ENCODE measurements at places on chromosomes 12 and 14.

DNA sequence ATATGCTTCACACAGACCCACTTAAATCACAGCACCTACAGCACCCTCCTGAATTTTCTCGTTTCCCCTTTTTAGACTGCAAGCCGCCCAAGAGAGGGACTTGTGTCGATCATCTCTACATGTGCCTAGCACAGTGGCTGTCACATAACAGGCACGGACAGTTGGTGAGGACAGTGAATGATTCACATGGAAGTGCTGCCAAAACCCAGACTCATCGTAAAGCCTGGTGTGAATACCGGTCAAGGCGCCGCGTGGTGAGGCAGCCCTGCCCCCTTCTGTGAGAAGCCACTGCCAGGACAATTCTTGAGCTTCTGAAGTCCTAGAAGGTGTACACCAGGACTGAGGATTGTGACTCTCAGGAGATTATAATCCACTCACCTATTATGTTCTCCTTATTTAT is 44.3 kb downstream of the ATG2B start:
- no peak for DNase-seq

GRCh38 chr14:76651410-76652055 is 109.7 kb upstream of the VASH1 start:
- DNase-seq = no peak

- no peak for DNase-seq
Measured at GRCh38 chr12:20885116-20885515, 74.6 kb downstream of the SLCO1B3 start.

- DNase-seq = no peak
Measured at GRCh38 chr14:100334904-100335303, 11.8 kb downstream of the SLC25A47 start.

- no peak for DNase-seq
Measured at GRCh38 chr12:128267651-128268378, 845 bp downstream of the TMEM132C start.

DNA sequence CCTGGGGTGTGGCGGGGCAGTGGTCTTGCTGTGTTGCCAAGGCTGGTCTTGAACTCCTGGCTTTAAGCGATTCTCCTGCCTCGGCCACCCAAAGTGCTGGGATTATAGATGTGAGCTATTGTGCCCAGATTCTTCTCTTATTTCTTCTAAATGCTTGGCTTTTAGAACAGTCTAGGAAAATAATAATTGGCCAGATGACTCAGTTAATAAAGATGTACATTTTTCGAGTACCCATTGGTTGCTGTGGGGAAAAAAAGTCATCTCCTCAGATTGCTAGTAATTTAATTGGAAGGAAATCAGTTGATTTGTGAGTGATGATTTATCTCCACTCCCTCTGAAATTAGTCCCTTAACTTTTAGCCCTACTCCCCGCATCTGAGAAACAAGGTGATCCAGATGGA is 45.5 kb downstream of the CHST11 start:
- peak; percentile 28 for DNase-seq

GRCh38 chr12:115953450-115953849 is 324.0 kb downstream of the MED13L start:
- DNase-seq = no peak

DNA sequence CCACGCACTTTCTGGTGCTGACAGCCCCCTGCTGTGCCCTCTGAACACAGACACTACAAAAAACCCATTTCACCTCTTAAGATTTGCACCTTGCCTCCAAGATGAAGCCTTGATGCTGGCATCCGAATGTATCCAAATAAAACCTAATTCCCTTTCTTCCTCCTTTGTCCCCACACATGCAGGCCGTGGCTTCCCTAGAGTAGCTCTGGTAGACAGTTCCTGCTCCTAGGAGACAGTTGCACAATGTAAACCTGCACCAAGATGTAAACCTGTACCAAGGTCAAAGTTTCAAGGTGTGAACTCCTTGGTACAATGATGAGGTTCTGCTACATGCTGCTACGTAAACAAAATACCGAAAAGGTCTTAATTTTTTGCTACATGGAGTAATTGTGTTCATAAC is 625 bp upstream of the ABHD12B start:
- DNase-seq = no peak

DNA sequence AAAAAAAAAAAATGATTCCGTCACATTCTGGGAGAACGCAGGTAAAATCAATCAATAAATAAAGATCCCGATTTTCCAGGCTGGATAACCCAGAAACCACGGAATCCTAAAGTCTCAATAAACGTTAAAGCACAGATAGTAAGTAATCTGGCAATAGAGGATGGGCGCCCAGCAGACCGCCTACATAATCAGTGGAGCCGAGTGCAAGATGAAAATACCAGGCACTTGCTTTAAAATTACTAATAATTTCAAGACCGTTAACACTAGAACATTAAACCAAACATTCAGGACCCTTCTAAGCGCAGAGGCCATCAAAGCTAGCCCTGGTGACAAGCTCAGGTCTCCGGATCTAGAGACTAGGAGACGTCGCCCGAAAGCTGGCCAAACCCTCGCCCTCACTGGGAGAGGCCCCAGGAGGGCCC is 1.2 kb upstream of the DCAF11 start:
- no peak for DNase-seq

- no peak for DNase-seq
Measured at GRCh38 chr12:124194893-124195566, 99.9 kb upstream of the RFLNA start.

DNA sequence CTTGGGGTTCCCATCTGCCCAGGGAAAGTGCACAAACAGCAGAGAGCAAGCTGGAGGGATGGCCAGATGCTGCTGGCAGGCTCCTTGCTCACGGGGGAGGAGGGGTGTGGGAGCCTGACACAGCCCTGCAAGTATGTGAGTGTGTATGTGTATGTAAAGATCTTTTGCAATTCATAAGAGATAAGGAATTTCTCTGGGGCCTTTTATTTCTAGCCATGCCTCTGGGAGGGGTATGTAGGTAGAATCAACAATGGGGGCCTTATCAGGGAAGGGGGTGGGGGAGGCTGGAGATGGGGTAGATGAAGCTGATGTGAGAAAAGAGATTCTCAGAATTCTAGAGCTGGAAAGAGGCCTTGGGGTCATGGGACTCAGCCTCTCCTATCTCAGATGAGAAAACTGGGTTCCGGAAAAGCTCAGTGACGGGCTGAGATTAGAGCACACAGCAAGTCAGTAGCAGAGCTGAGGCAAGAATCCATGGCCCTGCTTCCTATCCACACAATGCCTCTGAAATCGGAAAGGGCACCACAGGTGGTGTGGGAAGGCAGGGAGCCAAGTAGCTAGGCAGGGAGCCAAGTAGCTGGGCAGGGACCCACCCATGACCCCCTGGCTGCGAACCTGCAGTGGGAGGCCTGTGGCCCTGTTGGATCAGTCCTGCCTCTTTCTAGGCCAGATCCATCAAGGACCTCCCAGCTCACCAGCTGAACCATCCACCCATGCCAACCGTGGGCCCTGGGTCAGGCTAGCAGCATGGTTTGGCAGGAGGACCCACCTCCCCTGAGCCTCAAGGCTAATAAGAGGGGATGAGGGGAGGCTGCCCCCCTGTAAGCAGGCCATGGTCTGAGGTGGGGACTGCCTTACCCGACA is 54.7 kb downstream of the PLEKHG3 start:
- DNase-seq = peak; percentile 92

- DNase-seq = no peak
Measured at GRCh38 chr12:131536337-131536736, 174.6 kb upstream of the SFSWAP start.

- DNase-seq = peak; percentile 47
Measured at GRCh38 chr12:42969355-42969754, 379.8 kb upstream of the PRICKLE1 start.

DNA sequence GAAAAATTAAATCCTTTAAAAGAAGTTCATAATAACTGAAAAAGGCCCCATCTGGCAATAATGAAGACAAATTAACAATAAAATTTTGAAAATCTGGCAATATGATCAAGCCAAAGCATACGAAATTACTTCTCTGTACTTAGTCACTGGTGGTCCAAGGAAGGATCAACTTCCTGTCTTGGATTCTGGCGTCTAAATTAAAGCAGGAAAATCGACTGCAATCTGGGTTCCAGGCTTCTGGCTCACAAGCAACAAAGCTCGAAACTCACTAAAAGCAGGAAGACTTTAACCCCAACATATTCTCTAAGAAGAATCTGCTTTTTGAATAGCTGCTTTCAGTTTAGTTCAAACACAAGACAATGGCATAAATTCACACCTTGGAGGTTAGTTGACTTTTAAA is 49.7 kb downstream of the LRIG3 start:
- peak; percentile 41 for DNase-seq

GRCh38 chr12:86662464-86662863 is 406.3 kb upstream of the MGAT4C start:
- DNase-seq = no peak

DNA sequence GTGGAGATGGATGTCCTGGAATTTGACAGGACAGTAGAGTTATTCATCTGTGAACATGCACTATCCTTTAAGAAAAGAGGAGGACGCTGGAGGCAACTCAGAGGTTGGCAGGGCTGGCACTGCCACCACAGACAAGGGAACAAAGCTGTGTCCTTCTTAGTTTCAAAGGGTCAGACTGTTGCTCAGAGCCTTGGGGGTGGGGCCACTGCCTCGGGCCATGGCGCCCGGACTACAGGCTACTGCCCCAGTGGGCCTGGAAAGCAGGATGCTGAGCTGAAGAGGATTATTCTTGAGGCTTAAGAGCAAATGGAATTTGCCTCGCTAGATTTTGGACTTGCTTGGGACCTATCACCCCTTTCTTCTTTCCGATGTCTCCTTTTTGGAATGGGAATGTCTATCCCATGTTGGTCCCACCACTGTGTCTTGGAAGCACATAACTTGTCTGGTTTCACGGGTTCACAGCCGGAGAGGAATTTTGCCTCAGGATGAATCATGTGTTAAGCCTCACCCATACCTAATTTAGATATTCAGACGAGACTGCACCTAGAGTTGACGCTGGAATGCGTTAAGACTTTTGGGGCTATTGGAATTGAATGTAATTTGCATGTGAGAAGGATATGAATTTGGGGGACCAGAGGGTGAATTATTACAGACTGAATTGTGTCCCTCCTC is 114.8 kb upstream of the RFLNA start:
- DNase-seq = peak; percentile 66

- no peak for DNase-seq
Measured at GRCh38 chr12:90166671-90167070, 458.0 kb upstream of the ATP2B1 start.

- DNase-seq = no peak
Measured at GRCh38 chr12:62434494-62435302, 31.9 kb upstream of the MON2 start.

DNA sequence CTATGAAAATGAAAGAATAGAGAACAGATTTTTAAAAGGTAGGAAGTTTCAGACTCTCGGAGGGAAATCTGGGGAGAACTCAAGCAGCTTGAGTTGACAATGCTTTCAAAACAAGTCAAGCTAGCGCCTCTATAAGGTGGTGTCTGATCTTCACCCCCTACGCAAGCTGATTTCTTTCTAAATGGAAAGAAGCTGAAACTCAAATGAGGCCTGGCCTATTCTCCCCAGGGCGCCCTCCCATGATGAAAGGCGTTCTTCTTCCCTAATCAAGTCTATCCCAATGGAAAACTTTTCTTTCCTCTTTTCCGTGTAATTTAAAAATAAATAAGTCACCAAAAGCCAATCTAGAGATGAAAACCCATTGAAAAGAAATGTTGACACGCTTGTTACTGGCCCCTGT is 20.6 kb downstream of the PTHLH start:
- no peak for DNase-seq

DNA sequence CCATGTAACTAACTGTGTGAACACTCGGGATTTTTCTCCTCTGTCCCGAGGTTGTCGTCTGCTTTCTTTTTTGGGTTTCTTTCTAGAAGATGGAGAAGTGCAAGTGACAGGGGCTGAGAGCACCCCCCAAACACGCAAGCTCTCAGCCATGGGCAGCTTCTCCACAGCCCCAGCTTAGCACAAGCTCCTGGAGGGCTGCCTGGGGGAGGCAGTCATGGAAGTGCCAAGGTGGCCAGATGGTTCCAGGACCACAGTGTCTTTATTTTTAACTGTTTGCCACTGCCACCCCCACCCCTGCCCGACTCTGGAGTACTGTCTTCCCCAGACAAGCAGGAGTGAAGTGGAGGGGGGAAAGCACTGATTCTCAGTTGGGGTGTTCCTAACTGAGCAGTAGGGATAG is 58.2 kb downstream of the ST8SIA1 start:
- no peak for DNase-seq

DNA sequence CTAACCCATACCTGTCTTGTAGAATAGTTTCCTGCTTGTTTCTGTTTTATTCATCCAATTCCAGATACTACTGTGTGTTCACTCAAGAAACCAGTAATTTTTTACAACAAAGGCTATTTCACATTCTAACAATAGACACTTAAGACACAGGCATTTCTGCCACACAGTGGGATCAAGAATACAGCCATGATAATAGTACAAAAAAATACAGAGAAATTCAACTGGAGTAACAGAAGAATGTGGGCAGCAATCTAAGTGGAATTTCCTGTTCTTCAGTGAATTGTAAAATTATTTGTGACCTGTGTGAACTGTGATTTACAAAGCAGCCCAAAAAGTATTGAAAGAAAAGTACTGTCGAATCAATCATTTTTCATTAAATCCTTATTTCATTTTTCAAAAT is 282.9 kb downstream of the CCER1 start:
- no peak for DNase-seq

DNA sequence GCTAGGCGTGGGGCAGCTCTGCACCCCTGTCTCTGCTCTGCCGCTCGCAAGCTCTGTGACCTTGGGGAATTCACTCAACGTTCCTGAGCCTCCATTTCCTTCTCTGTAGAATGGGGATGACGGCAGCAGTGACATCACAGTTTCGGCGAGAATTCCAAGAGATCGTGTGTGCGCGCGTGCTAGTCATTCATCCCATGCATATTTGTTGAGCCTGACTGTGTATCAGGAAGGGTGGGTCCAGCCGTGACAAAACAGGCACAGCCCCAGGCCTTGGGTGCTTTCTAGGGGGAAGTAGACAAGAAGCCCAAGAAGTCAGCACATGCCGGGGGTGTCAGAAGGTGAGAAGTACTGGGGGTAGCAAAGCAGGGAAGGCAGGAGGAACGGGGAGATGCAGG is 145.6 kb upstream of the NCOR2 start:
- DNase-seq = no peak

- no peak for DNase-seq
Measured at GRCh38 chr12:120775862-120776552, 50.4 kb downstream of the ACADS start.

GRCh38 chr12:108580531-108580930 is 17.4 kb downstream of the TMEM119 start:
- DNase-seq = no peak

DNA sequence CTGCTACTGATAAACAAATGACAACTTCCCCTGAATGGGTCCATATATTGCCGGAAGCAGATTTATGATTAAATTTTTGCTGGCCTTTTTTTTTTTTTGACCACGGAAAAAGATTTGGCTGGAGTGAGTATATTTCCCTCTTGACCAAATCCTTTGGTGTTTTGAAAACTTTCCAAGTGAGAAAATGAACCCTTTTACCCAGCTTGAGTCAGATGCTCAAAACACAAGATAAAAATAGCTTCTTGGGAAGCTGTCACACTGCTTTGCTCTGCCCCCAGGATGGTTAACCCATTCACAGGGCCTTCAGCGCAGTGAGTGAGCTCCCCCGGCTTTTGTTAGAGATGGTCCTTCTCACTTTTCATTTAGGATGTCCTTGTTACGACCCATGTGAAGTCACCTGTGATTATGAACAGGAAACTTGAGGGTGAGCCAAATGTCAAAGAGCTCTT is 224.3 kb downstream of the PELI2 start:
- peak; percentile 84 for DNase-seq
